Neuronal stem cell (in vitro differentiated cells): ENCODE measurements at places on chromosomes 1 and 21.
A peak's percentile ranks its signal among the peaks of the same experiment; 100 is the strongest.

GRCh38 chr1:232634096-232634495 is 4.2 kb upstream of the SIPA1L2 start:
- no peak for DNase-seq

DNA sequence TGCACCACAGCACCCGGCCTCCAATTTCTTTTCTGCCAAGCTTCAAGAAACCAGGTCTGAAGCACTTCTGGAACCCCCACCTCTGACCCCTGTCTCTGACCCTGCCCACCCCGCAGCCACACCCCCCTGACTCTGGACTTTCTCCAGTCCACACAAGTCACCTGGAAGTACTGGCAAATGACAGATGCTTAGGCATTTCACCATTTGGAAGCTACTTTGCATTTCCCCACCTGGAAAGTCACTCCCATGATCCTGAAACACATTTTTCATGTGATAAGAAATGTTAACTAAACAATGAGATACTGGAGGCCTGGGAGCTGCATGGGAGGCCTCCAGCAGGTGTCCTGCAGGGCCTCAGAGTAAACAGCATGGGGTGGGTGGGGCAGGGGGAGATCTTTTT is 45.7 kb downstream of the NTPCR start:
- no peak for DNase-seq

GRCh38 chr1:167060141-167061072 is 29.8 kb downstream of the GPA33 start:
- no peak for DNase-seq

GRCh38 chr1:156284757-156285156 is 632 bp downstream of the TMEM79 start:
- DNase-seq = no peak

DNA sequence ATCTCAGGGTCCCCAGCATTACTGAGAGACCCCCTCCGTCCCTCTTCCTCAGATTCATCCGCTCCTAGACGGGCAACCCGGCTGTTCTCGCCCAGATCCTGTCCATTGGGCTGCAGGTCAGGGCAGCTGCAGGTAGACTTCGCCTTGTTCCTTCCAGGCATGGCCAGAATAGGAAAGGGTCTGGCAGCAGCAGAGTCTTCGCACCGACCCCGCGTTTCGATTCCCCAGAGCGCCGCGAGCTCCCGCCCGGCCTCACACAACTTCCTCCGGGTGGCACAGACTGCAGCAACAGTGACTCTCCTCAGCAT is 265 bp downstream of the NRDC start:
- no peak for DNase-seq

DNA sequence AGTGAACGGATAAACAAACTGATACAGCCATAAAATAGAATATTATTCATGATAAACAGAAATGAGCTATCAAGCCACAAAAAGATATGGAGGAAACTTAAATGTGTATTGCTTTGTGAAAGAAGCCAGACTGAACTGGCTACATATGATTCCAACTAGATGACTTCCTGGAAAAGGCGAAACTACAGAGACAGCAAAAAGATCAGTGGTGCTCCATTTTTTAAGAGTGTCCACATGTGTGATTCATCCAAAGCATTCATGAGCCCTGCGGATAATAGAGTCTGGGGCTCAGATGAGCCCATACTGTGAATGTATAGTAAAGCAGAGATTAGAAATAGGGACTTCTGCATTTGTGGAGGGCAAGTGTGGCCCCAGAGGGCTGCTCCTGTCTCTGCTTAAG is 7.8 kb upstream of the TMEM222 start:
- DNase-seq = no peak

- DNase-seq = no peak
Measured at GRCh38 chr1:36669262-36669661, 186.5 kb upstream of the CSF3R start.

DNA sequence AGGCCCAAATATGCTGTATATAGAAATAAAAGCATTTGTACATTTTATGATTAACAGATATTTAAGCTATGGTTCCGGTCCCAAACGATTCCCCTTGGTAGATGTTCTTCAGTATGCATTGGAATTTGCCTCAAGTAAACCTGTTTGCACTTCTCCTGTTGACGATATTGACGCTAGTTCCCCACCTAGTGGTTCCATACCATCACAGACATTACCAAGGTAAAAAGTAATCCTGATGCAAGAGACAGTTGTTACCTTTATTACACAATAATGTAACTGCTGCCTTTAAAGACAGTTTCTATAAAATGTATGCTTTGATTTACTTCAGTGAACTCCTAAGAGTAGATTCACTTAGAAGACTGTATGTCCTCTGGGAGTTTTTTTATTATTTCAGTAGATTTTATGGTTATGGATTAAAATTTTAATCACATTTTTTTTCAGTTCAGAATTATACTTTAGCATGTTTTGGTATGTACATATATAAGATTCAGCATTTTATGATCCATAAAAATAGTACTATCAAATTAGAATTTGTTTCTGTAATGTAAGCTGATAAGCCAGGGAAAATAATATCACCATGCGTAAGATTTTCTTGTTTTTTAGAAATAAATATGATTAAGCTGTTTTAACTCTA is 96.5 kb downstream of the USP25 start:
- DNase-seq = peak; percentile 14

GRCh38 chr1:227780101-227781044 is 35.1 kb upstream of the PRSS38 start:
- no peak for DNase-seq

DNA sequence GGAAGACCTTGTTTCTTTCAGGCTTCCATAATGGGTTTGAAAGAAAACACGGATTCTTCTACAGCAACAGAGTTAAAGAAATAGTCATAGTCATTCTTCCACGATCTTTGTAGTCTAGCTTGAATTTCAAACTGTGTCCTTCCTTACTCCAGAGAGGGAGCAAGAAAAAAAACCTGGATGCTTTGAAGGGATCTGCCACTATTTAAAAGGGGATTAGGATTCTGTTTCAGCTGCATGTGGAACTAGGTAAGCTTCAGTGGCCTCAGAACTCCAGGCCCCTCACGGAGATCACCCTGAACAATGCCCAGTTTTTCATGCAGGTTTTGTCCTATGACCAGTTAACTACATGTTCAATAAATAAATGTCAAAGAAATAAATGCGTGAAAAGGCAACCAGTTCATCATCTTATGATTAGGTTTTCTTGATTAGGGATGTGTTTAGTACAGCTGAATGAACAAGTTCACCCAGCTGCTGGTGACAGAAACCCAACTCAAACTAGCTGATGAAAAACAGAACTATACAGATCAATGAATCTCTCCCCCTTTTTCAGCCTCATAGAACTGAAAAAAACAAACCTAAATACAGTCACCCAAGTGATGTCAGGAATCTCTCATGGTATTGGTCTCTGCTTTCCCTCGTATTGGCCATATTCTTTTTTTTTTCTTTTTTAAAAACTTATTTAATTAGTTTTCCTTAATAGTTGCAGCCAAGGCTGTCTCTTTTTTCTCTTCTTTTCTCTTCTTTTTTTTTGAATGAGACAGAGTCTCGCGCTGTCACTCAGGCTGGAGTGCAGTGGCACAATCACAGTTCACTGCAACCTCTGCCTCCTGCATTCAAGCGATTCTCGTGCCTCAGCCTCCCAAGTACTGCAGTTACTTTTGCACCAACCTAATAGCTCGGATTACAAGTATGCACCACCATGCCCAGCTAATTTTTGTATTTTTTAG is 14.6 kb upstream of the MPZL1 start:
- DNase-seq = peak; percentile 23

GRCh38 chr1:92774407-92774806 is 10.5 kb downstream of the EVI5 start:
- no peak for DNase-seq

GRCh38 chr1:226738995-226739695 is at the start of gene ITPKB:
ITPKB (minus strand) TSS chr1:226739282; CDS start chr1:226737458, 1,824 bp downstream.
- DNase-seq = no peak

GRCh38 chr1:87227651-87228050 is 101.0 kb upstream of the LMO4 start:
- DNase-seq = no peak

GRCh38 chr1:181748013-181748412 is 264.7 kb downstream of the CACNA1E start:
- DNase-seq = no peak
